ENCODE measurements at places on chromosomes 6 and 20.

- peak; percentile 47 for DNase-seq
Measured at GRCh38 chr6:6856538-6857523, 250.9 kb upstream of the RREB1 start.

DNA sequence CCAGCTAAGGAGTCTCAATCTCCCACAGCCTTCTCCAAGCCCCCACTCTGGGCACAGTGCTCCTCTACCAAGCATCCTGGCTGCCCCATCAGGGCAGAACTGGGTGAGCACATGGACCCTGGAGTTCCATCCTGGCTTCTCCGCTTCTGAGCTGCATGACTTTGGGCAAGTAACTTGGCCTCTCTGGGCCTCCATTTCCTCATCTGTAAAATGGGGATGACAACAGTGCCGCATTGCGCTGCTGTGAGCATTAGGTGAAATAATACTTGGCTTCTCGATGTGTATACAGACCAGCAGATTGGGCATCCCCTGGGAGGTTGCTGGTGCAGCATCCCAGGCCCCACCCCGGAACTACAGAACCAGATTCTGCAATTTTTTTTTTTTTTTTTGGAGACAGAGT is 8.3 kb upstream of the RIPOR3 start:
- no peak for DNase-seq

DNA sequence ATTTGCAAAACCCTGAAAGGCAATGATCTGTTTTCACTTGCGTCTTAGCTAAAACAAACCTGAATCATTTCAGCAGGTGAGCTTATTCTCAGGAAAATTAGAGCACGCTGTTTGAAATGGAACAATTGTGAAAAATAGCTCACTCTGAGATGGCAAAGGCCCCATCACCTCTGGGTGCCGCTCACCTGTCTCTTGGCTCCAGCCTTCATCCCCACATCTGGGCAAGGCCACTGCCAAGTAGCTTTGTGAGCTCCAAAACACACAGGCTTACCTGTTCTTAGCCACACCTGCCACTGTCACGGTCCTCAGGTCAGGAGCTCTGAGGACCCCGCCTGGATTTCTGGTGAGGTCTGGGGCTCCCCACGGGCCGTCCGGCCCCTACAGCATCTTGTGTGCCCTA is 66.7 kb downstream of the SMOC2 start:
- no peak for DNase-seq

DNA sequence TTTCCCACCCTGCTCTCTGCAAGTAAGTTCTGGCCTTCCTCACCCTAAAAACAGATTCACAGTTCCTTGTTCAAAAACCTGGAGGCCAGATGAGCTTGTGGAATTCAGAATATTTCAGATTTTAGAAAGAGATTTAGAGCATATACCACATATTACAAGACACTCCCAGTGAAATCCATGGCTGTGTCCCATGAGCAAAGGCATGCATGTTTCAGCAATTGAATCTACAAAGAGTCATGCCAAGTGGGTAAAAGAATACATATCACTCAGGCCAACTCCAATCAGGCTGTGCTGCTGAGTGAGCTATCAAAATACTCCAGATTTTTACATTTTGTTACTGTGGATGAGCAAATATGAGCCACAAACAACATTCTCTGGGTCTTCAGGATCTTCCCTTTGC is 10.2 kb upstream of the NEDD9 start:
- DNase-seq = no peak

- DNase-seq = no peak
Measured at GRCh38 chr6:18997375-18997826, 610.3 kb downstream of the RNF144B start.

- DNase-seq = no peak
Measured at GRCh38 chr20:34947336-34947735, 8.3 kb downstream of the GSS start.

DNA sequence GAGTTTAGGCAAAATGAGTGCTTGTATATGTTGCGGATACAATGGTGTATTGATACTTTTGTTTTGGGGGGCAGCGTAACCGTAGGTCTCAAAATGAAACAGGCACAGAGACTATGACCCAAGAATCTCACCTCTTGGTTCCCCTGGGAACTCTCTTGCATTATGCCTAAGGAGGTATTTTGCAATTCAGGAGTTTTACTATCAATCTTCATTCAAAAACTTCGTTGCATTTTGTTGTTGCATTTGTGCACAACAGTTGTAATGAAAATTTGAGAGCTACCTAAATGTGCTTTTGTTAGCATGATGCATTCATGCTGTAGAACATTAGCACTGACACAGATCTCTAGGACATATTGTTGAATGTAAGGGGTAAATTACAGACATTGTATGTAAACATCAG is 18.2 kb downstream of the VTA1 start:
- DNase-seq = no peak

- no peak for DNase-seq
Measured at GRCh38 chr6:42938987-42939809, 9.9 kb downstream of the CNPY3 start.

DNA sequence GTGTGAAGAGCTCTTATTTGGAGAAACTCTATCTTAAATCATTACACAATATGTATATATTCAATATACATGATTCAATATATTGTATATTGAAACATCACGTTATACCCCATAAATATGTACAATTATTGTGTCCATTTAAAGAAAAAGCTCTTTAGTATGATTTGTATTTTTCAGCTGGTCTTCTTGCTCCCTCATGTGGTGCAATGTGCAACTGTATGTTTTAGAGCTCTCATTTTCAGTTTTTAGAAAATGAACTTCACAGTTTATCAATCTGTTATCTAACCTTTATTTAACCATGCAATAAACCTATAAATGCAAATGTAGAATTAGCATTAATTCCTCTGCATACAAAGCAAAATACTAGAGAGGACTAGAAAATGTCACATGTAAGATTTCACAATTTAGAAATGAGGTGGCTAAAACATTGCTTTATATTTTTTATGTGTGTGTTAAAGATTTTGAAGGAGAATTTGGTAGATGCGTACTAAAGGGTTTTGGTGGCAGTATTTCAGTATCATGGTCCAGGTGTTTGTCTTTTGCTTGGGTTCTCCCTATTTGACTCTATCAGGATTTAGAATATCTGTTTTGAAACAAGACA is 167.1 kb downstream of the PHF3 start:
- DNase-seq = no peak

DNA sequence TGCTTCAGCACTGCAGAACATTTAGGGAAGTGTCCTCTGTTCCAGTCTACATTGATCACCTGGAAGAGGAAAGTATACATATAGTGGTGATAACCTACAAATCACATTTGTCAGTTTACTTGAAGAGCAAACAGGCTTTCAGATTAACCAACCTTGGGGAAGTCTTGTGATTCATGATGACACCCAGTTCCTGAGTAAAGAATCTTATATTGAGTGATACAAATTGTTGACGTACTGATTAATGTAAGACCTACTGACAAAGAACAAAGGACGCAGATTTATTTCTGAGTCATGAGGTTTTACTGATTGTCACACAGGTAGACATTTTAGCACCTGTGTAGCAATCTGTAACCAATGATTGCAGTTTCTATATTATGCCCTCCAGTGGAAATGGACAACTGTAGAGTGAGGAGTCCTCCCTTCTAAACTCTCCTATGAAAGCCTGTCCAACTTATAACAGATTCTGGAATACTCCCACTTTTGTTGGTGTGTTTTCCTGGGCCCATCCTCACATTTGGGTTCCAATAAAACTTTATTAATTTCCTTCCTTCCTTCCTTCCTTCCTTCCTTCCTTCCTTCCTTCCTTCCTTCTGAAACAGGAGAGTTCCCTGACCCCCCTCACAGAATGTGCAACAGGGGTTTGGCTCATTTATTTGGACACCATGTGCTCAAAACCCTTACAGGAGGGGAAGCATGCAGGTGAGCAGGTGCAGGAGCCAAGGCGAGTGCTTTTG is 113.5 kb downstream of the SLC35B3 start:
- no peak for DNase-seq

GRCh38 chr6:101630941-101631340 is 237.4 kb downstream of the GRIK2 start:
- no peak for DNase-seq

DNA sequence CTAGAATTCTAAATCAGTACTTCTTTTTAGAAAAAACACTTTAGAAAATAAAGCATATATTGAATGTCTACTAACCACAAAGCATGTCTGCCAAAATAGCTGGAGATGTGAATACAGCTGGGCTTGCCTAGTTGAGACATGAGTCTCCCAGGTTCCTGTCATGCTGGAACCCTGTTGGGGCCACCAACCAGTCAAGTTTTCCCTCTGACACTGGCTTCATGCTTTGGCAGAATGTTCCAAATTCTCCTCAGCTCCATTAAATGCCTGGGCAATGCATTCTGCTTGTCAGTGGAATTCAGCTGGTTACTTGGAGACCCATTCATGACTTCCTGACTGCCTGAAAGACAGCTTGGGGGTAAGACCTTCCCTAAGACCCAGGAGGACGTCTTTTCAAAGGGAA is 87.2 kb downstream of the PRND start:
- DNase-seq = no peak

DNA sequence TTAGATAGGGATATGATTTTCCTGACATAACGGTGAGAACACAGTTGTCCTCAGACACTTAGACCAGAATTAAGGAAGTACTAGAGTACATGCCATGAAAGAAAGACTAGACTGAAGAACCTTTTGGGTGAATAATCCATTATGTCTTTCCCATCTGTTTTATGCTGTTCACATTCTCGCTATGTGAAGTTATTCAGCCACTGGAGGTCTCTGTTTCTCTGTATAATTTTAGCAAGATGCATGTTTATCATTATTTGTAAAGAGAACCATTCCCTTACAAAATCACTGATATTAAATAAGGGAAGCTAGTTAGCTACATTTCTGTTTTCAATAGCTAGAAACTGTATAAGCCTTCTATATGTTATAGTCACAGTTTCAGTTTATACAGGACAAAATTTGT is 391.9 kb downstream of the CD109 start:
- DNase-seq = no peak

GRCh38 chr6:167276772-167277533 is 14.2 kb upstream of the UNC93A start:
- DNase-seq = no peak

DNA sequence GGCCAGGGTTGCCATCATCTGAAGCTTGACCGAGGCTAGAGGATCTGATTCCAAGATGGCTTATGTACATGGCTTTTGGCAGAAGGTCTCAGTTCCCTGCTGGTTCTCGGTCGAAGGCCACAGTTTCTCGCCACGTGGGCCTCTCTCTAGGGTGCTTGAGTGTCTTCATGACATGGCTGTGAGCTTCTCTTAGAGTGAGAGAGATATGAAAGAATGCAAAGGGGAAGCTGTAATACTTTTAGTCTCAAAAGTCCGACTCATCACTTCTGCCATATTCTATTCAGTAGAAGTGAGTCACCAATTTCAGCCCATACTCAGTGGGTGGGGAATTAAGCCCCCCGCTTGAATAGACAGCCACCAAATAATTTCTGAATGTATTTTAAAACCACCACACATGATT is 94.2 kb downstream of the UTRN start:
- DNase-seq = no peak

DNA sequence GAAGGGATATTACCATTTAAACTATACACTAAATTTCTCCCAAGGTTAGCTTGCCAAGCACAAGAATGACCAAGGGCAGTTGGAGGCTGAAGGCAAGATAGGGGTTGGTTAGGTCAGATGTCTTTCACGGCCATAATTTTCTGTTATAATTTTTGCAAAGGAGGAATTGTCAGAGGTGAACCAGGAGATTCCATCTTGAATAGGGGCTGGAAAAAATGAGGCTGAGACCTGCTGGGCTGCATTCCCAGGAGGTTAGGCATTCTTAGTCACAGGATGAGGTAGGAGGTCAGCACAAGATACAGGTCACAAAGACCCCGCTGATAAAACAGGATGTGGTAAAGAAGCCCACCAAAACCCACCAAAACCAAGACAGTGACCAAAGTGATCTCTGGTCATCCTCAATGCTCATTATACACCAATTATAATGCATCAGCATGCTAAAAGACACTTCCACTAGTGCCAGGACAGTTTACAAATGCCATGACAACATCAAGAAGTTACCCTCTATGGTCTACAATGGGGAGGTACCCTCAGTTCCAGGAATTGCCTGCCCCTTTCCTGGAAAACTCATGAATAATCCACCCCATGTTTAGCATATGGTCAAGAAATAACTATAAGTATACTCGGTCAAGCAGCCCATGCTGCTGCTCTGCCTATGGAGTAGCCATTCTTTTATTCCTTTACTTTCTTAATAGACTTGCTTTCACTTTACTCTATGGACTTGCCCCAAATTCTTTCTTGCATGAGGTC is 371.8 kb upstream of the SULF2 start:
- no peak for DNase-seq

- no peak for DNase-seq
Measured at GRCh38 chr6:3848380-3848779, 793 bp upstream of the FAM50B start.

DNA sequence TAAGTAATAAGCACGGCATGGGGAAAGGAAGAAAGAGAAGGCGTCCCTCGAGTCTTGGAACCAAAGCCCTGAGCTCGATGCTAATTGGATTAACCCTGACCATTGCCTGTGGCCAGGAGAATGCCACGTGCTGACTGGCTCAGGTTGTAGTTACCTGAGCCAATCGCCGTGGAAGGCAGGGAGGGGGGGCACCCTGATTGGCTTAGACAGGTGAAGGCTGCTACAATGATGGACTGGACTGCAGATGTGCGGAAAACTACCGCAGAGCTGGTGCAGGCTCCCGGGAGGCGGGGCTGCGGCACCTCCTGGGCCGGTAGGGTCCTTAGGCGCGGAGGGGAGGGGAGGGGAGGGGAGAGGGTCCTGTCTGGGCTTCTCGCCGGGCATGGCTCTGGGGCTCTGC is 121.3 kb downstream of the TFAP2C start:
- no peak for DNase-seq

- DNase-seq = no peak
Measured at GRCh38 chr6:110357664-110358552, at the start of gene METTL24. Gene METTL24, minus strand, starts transcription at chr6:110358349. Its CDS starts 77 bp downstream, at chr6:110358272.

- DNase-seq = no peak
Measured at GRCh38 chr6:1667012-1667804, 57.5 kb downstream of the FOXC1 start.

GRCh38 chr6:151128763-151129370 is 110.9 kb upstream of the AKAP12 start:
- no peak for DNase-seq

DNA sequence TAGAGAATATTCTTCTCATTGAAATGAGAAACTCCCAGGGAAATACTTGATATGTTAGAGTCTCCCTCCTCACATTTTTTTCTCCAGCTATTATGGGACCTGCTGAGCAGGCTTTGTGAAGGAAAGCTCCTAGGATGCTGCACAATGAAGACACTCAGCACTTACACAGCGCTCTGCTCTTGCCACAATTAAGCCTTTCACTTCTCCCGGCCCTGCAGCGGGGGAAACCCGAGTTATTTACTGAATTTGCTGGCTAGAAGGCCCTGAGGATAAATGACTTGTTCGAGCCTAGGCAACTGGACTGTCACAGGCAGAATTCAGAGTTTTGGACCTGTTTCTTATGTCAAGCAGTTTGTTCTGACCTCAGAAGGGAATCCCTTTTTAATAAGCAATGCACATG is 102.0 kb downstream of the MAP3K7 start:
- no peak for DNase-seq

DNA sequence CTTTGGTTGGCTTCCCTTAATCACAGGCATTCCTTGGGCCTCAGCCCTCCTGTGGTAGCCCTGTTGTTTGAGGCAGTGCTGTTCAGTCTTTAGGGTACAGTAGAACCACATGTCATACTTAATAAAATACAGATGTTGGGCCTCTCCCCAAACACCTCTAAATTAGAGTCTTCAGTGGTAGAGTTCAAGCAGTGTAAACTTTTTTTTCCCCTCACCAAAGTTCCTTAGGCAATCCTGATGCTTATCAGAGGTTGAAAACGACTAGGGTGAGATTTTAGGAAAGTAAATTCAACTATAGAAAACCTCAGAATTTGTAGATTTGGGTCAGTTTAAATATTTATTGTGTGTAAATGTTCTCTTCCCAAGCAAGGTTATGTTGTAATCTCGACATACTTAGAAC is 44.6 kb downstream of the BLTP3A start:
- DNase-seq = no peak
